ENCODE measurements at places on chromosomes 2 and 18. TPM values are rescaled to one million over a fixed set of nuclear protein-coding genes. Genes with fewer than 3 reads are reported as not detected.

Gene CTAGE1
- not detected for total RNA-seq

Gene SFT2D3
- total RNA-seq = 10.5 TPM

DNA sequence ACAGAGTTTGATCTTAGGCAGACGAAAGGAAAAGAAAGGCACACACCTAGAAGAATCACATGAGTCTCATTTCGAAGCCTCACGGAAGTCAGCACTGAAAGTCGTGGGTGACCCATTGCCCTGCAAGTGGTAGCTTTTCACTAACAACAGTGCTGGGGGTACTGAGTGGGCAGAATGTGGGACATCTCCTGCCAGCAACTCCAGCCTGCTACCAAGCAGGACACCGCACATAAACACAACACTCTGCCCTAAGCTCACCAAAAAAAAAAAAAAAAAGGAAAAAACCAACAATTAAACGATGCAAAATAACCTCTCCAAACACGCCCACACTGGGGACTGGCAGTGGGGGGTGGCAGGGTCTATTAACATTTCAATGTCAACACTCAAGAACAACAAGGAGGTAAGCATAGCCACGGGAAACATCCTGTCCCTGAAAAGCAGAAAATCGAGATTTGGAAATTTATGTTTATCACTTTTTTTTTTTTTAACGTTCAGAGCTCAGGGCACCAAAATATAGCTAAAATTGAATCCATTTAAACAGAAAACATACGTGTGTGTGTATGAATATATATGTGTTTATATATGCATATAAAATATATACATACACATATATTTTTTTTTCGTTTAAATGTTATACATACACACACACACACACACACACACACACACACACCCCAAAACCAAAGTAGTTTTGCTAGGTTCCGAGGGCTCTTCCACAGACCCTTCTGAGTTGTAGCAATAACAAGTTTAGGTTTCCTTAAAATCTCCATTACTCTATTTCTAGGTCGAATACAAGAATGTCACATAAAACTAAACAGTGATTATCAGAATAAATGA lies 2.2 kb downstream of the INO80D start:
- peak overlapping the region; percentile 100 for H3K27ac ChIP-seq
- DNase-seq = peak; percentile 82
- peaks cover 16% of the 10 kb centered on the region for H3K36me3 ChIP-seq
- peak overlapping the region; percentile 94 for H3K4me3 ChIP-seq
- H3K27me3 ChIP-seq = no peaks in the 10 kb centered on the region

GRCh38 chr18:4847056-4847455 lies 350.0 kb downstream of the AKAIN1 start:
- peaks cover 26% of the 10 kb centered on the region for H3K4me1 ChIP-seq
- peaks cover 3% of the 10 kb centered on the region for H3K27me3 ChIP-seq
- no peak overlapping the region for H3K27ac ChIP-seq

Gene TEX44
- total RNA-seq = not detected

All from WTC11 (cell line).